ENCODE measurements at places on chromosomes 11 and 22.

- no peak for DNase-seq
Measured at GRCh38 chr11:83162377-83162776, 5.4 kb downstream of the PCF11 start.

DNA sequence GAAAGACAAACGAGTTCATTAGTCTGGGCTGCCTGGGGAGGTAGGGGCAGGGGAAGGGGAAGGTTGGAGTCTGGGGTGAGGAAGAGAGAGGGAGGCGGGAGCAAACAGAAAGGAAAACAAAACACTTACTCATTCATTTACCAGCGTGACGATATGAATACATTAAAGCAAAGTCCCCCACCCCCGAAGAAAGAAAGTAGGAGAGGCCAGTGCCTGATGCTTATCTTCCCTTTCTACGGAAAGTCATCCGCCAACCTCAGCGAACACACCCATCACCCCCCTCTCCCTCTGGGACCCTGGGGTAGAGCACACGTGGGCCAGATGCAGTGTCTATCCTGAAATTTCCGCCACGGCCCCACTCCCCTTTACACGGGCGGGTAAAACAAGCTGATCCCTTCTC is 13.7 kb downstream of the ABCC8 start:
- DNase-seq: no peak

DNA sequence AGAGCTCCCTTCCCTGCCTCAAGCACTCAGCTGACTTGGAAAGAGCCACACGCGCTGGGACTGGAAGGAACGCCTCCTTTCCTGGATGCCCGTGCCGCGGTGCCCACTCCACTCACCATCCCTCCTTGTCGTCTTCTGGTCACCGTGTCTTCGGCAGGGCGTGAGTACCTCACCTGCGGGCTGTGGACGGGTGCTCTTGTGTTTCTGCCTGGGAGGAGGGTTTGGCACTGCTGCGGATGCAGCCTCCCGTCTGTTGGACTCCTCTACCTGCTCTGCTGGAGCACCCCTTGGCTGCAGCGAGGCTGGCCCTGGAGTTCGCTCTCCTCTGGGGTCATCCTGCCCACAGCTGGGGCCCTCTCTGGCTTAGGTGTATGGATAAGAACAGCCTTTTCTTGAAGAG is 612.7 kb downstream of the BRD1 start:
- no peak for DNase-seq

DNA sequence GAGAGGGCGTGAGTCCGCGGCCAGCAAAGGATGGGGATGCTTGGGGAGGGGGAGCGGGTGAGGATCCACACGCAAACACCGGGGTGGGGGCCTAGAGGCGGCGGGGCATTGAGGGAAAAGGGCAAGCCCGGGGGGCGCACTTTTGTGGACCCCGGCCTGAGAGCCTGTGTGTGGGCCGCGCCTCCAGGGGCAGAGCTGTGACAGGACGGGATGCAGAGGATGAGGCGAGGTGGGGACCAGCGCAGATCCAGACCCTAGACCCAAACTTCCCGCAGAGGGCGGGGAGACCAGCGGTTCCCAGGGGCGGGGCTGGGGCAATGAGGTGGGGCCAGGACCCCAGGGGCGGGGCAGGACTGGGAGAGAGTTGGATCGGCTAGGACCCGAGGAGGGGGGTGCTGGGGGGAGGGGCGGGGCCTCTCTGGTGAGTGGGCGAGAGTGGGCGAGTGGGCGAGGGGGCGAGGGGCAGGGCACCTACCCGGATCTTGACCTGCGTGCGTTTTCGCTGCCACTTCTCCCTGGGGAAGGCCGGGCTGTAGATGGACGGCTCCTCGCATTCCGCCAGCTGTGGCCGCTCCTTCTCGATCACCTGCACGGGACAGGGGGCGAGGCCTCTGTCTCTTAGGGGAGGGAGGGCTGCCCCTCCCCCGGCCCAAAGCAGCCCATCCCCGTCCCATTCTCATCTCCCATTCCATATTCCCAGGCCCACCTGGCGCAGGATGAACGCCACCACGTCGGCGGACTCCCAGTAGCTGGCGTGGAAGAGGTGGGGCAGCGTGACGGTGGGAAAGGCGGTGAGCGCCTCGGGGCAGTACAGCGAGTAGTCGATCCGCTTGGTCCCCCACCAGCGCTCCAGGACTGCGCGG is 10.6 kb downstream of the PITPNM1 start:
- DNase-seq: no peak

DNA sequence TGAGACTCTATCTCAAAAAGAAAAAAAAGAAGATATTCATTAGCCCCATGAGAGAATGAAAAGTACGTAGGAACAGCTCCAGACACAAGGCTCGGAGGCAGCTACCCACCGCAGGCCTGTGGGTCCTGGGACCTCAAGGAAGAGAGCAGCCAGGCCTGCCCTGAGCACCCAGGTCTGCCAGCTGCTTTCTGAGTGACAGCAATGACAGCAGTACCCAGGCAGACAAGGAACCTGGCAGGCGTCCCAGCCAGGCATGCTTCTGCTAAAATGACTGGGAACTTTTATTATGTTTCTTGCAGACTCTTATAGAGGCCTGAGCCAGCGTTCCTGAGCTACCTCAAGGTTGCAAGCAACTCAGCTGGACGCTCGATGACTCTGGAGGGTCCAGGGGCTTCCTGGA is 31.6 kb downstream of the CPT1A start:
- no peak for DNase-seq

DNA sequence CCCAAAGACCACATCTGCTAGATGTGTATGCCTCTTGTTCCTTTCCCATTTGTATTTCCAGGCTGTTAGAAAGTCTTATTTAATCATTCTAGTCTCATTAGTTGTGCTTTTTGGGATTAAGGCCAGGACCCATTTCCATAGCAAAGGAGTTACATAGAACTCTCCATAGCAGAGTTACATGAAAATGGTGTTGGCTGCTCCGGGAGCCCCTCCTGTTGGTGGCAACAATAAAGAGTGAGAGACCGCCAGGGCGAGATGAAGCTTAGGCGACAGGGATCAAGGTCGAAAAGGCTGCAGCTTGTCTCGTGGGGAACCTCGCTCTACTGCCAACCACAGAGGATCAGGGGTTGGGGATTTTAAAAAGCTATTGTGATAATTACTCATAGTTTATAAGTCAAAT is 58.3 kb downstream of the GRIK4 start:
- DNase-seq: no peak

DNA sequence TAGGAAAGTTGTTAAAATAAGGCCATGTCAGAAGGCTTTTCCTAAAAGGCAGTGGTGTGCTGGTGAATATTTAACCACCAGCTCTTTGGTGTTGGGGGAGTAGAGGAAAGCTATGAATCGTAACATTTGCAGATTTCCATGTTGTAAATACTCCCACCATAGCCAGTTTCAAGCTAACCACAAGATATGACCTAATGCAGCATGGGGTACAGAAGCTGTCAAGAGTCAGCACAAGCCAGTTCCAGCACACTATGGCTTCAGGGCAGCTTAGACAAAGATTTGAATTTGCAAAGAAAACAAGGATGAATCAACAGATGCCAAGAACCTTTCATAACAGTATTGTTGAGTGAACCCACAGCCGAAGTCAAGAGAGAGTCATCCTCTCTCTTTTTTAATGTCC is 40.0 kb downstream of the COMMD9 start:
- DNase-seq: no peak

- no peak for DNase-seq
Measured at GRCh38 chr11:103845331-103845730, 191.1 kb upstream of the DDI1 start.

- DNase-seq: no peak
Measured at GRCh38 chr22:35913925-35914324, 114.7 kb downstream of the RBFOX2 start.

GRCh38 chr11:108524422-108524821 is 26.2 kb upstream of the POGLUT3 start:
- DNase-seq: no peak

DNA sequence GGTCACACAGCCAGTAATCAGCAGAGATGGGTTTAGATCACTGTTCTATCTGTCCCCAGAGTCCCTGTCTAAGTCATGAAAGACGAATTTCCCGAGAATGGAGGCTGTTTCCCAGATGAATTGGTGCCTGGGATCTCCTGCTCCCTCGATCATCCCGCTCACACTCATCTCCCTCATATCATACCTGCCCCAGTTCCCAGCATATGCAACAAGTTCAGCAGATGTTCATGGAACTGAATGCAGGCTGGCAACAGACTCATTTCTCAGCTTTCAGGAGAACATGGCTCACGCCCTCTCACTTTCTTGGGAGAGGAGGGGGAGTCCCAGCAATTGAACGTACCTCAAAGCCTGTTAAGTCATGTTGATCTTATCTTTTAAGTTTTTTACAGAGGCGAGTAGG is 22.1 kb downstream of the CD6 start:
- DNase-seq: no peak

- DNase-seq: no peak
Measured at GRCh38 chr22:47176573-47177333, 414.3 kb downstream of the TBC1D22A start.

DNA sequence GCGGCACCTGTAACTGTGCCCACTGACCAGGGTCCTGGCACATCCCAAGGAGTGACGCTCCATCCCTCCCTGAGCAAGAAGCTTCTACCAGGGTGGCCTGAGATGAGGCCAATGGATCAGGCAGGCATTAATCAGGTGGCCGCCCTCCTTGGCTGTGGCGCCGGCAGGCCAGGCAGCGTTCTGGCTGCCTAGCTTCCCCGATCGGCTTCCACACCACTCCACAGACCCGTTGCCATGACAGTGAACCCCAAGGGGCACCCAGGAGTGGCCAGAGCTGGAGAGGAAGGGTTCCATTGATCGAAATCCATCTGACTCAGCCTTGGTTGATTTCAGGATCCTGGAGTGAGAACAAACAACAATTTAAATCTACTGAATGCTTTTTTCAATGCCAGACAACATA is 20.5 kb downstream of the LRRC55 start:
- DNase-seq: no peak

GRCh38 chr11:7528514-7529049 is 14.8 kb downstream of the PPFIBP2 start:
- DNase-seq: no peak

DNA sequence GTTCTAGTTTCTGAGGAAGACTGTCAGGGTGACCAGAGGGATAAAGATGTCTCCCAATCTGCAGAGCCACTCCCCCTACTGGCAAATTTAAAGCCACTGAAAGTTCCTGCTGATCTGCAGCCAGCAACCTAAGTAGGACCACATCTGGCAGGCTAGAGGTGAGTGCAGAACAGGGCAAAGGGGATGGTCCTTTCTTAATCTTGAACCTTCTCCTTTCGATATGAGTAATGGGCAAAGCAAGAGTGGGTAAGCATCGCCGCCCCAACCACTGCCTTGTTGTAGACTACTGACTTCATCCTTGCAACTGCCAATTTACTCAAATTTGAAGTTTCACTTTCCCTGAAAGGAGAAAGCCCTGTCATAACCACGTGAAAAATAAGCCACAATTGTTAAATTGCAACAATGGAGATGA is 30.7 kb downstream of the SCUBE2 start:
- DNase-seq: no peak

DNA sequence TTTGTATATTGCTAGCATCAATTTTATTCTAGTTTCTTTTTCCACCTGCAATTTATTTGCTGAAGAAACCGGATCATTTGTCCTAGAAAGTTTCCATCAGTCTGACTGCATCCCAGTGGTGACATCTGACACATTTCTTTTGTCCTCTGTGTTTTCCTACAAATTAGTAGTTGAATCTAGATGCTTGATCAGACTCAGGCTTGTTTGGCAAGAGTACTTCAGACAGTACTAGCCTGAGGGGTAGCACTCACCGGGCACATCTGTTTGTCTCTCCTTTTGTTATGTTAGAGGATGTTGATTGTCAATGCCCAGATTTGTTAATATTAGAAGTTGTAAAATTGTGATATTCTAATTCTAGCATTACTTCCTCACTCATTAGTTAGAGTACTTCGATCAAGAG is 204.8 kb downstream of the SWAP70 start:
- DNase-seq: no peak

DNA sequence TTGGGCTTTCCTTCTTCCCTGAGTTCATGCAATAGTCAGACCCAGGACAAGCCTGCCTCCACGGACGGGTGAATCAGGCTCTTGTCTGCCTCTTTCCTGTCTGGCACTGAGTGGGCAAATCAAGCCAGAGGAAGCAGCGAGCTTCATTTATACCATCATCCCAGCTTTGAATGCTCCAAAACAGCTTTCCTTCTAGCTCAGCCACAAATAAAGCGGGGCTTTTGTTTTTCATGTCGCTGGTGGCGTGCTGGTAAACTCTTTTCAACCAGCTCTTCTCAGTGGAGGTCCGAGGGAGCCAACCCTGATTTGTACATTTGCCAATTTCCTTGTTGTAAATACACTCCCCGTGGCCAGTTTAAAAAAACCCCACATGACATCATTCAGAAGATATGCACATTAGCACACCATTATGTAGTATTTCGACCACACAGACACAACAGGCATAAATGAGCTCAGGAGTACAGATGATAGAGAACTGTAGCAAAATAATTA is 8.6 kb downstream of the C11orf91 start:
- DNase-seq: no peak

DNA sequence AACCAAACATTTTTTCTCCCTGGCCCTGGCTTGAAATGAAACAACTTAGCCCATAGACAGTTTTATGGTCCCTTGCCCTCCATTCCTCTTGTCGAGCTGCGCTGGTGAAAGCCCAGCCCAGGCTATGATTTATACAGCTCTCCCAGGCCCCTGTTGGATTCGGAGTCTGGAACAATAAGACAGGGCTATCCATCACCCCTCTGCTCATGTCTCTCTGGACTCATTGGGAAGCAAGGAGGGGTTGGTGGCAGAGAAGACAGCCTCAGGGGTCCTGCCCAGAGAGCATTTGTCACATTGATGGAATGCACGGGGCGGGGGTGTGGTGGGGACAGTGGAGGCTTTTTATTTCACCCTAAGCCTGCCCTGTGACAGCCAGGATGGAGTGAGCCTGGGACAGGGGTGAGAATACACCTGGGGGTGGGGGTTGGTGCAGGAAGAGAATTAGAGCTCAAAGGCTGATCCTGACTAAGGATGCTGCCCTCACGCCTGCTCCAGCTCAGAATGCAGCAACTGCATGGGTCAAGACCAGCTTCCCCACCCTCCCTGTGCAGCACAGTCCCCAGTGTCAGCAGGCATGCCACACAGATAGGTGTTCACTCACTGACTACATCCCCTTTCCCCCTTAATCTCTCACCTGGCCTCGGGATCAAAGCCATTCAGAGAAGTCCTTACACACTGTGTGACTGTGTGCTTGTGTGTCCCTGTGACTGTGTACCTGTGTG is 10.0 kb upstream of the PKNOX2 start:
- no peak for DNase-seq

DNA sequence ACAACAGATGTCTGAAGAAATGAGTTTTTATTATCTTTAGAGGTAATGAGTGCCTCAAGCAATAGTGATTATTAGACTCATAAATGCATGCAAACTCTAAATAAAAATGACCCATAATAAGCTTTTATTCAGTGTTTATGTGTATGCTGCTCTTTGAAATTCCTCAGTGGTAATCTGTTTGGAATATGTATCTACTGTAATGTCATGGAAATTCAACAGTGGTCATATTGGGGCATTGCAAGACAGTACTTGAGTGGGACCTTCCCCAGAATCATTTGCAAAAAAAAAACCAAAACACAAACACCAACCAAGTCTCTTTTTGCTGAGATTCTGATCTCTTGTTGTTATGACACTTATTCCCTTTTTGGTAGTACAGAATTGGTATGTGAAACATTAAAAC is 35.0 kb downstream of the DNAJC24 start:
- DNase-seq: no peak

- no peak for DNase-seq
Measured at GRCh38 chr11:10762185-10762584, 11.1 kb downstream of the CTR9 start.

All from activated CD4-positive, alpha-beta T cell treated with anti-CD3 and anti-CD28 coated beads, Interleukin-2, amount 50 U/mL, for 4 hours (primary cell).